ENCODE measurements at places on chromosomes 16 and 17. TPM values are rescaled to one million over a fixed set of nuclear protein-coding genes. Genes with fewer than 3 reads are reported as not detected.
A peak's percentile ranks its signal among the peaks of the same experiment; 100 is the strongest.

C16orf46 gene
- total RNA-seq, result 0.29 TPM

TPSAB1 gene
- not detected for total RNA-seq

ARHGAP44 gene
- total RNA-seq, result 4.6 TPM

PTGES3L gene
- total RNA-seq, result 0.23 TPM

GAS7 gene
- 2.5 TPM for total RNA-seq

RNF222 gene
- not detected for total RNA-seq

SDR42E1 gene
- total RNA-seq, result 1.6 TPM

BRIP1 gene
- 33.3 TPM for total RNA-seq

TBC1D3E gene
- not detected for total RNA-seq

LDHD gene
- not detected for total RNA-seq

DNA sequence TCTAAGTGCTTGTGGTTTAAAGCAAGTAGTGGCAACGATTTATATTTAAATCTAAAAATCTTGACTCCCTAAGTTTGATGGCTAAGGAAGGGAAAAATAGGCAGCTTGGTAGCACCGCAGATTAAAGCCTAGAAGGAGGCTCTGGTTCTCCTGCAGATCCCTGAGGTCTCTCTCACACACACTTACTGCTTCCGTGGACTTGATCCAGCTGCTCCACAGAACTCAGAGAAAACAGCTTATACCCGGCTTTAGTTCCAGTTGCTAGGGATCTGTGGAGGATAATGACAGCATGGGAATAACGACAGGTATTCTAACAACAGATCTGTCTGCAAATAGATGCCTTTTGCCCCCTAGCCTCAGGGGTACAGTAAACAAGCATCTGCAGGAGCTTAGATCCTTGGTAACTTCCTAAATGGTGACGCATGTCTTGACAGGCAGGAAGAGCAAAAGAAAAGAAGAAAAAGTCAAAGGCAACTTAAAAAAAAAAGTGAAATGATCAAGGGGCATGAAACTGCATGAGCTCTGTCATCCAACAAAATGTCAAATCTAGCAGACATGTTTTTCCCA, 4.5 kb downstream of the WIPI1 start:
- DNase-seq, result no peak

- DNase-seq, result no peak
Measured at GRCh38 chr17:34364751-34365150, 1.7 kb upstream of the CCL1 start.

GRCh38 chr16:49937886-49938285, 82.0 kb upstream of the ZNF423 start:
- no peak for DNase-seq

- no peak for DNase-seq
Measured at GRCh38 chr17:80852476-80853015, 139.1 kb upstream of the CHMP6 start.

DNA sequence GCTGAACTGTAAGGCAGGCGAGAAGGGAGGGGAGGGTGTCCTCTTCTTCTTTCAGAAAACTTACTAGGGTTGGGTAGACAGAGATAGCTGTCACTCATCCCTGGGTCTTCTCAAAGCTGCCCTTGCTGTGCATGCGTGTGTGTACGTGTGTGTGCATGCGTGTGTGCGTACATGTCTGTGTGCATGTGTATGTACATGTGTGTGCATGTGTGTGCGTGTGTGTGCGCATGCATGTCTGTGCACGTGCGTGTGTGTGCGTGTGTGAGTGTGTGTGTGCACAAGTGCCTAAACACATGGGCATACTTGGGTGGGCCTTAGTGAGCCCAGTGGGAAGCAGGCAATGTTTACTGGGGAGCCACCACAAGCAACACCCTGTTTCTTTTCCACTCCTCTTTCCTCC, 154.8 kb upstream of the TNRC6C start:
- no peak for DNase-seq

- DNase-seq, result no peak
Measured at GRCh38 chr17:1918346-1919162, 88.7 kb downstream of the RPA1 start.

GRCh38 chr17:16932611-16933010, 39.3 kb downstream of the TNFRSF13B start:
- no peak for DNase-seq

DNA sequence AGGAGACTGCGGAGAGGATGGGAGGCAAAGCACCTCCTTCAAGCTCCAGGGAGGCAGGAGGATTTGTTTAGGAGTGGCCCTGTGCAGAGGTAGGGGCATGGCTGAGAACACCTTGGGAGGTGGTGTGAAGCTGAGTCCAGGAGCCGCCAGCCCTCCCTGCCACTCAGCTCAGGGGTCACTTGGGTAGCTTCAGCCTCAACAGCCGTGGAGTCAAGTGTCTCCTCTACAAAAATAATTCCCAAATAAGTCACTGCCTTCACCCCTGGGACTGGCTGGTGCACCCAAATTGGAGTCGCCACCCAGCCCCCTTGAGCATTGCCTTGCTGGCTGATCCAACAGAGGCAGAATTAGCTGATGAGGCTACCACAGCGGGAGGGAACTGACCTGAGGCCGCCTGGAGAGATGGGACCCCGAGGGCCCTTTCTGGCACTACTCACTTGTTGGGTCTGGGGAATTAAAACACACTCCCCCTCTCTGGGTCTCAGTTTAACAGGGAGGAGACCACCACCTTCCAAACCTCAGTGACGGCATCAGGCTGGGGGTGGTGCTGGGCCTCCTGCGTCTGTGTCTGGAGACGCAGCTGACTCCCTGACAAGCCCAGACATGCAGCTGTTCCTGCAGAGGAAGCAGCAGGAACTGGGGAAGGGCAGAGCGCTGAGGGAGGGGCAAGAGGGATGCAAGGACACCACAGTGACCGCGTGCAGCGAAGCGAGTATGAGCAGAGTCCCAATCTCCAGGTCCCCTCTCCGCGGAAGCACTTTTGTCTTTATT, 87.9 kb upstream of the TOB1 start:
- no peak for DNase-seq

- DNase-seq, result no peak
Measured at GRCh38 chr17:82668024-82668630, 19.9 kb upstream of the WDR45B start.

DNA sequence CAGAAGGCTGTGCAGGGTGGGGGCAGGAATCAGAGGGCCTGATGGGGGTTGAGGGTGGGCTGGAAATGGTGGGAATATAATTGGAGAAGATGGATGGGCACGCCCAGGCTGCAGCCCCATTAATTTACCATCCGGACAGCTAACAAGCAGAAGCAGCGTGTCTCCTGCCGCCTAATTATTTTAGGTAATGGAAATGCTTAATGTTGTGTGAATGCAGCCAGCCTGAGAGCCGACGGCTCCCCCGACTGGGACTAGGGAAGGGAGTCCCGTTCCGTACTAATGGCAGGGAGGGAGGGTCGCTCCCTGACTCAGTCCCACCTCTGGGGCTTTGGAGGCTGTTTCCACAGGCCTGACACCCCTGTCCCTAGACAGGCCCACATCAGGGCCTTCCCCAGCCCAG, 4.7 kb upstream of the OVCA2 start:
- no peak for DNase-seq

DNA sequence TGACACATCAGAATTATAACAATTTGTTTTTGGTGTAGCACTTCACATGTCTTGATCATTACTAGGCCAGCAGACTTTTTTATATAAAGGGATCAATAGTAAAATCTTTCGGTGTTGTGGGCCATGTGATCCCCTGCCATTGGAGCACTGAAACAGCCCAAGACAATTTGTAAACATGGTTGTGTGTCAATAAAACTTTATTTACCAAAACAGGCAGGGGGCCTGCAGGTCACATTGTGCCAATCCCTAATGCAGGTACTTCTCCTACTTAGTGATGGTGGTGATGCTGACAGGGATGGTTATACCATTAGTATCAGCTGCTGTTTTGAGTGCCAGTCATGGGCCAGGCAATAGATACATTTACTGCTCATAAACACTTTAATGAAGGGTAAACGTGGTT, 319.9 kb downstream of the SNX29 start:
- no peak for DNase-seq

DNA sequence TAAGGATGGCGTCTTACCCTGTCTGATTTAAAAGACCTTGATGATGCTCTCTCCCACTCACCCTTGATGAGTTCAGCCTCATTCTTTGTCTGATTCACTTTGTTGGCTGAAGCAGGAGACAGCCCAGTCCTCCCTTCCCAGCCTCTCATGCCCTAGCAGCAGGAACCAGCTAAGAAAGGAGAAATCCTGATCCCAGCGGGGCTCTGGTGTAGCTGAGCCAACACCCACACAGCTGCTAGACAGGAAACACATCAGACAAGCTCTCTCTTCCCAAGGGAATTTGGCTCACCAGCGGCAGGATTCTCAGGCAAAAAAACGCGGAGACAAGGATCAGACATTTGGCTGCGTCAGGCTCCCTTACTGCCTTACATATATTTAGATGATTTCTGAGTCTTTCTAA, 211.5 kb downstream of the CDH11 start:
- DNase-seq, result peak; percentile 88

DNA sequence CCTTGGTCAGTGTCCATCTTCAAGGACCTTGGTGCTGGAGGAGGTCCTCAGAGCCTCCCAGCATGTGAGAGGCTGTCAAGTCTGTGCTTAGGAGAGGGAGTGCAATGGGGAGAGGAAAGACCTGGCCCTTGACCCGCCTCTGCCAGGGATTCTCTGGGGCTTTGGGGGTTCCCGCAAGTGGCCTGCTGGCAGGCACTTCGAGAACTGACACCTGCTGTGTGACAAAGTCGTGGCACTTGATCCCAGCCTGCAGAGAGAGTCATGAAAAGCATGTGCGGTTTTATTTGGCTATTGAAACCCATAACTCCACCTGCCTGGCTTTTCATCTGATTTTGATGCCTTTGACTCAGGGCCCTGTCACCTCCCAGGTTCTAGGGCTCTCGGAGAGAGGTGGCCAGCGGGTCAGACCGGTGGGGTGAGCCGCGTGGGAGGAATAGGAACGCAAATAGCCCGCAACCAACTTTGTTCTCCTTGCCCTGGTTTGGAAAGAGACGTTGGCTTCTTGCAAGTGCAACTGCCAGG, 42.8 kb upstream of the GSE1 start:
- no peak for DNase-seq

DNA sequence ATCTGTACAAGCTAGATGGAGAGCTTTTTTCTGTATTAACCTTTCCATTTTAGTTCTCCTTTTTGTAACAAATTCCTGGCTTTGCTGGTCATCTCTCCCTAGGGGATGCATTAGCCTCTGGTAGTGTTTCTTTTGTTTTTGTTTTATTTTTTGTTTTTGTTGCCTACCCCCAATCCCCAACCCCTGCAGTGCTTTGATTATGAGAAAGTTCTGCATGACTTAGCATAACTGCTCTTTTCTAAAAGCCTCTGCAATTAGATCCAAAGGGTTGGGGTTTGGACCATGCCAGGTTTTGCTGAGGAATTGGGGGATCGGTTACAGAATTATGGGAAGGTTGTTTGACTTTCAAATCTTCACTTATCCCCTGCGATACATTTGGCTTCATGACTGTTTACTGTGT, 98.2 kb downstream of the ADAMTS18 start:
- peak; percentile 6 for DNase-seq

GRCh38 chr17:1735834-1736347, 6.8 kb upstream of the SERPINF2 start:
- DNase-seq, result no peak

DNA sequence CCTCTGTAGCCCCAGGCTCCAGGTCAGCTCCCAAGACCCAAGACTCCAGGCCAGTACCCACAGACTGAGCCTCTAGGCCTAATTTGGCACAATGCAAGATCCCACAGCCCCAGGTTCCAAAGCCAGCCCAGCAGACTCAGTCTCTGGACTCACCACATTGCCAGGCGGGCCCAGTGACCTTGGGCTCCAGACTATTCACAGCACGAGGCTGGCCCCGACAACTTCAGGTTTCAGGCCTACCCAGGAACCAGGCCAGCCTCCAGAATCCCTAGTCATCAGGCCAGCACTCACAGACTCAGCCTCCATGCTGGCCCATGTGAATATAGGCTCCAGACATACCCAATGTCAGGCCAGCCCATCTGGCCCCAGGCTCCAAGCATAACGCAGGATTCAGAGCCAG, 103.8 kb downstream of the CEP112 start:
- DNase-seq, result no peak

DNA sequence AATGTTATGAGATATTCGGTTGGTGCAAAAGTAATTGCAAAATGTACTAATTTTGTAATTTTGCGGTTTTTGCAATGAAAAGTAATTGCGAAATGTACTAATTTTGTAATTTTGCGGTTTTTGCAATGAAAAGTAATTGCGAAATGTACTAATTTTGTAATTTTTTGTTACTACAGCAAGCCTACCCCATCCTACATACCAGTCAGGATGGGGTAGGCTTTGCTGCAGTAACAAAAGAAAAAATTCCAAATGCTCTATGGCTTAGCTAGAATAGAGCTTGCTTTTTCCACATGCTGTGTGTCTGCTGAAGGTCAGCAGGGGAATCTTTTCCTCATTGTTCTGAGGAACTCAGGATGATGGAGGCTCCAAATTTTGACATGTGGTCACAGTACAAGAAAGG, 83.3 kb upstream of the GPRC5B start:
- DNase-seq, result no peak

DNA sequence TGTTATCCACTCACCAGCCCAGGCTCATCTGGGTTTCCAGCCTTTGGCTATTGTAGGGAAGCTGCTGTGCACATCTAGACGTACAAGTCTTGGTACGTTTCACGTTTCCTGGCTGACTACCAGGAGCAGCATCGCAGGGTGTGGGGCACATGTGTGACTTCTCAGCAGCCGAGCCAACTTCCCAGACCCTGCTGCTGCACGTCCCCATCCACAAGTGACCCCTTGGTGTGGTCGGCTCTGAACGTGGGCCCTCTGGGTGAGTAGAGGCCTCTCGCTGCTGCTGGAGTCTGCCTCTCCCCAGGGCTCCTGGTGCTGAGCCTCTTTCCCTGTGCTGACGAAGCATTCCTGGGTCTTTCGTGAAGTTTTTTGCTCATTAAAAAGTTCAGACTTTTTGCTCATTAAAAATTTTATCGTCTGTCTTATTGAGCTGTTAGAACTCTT, 70.2 kb upstream of the ZNF750 start:
- no peak for DNase-seq

Measured in Daoy (cell line).